IPS-NIHi11 (cell line): ENCODE measurements at places on chromosomes 6 and 20.

DNA sequence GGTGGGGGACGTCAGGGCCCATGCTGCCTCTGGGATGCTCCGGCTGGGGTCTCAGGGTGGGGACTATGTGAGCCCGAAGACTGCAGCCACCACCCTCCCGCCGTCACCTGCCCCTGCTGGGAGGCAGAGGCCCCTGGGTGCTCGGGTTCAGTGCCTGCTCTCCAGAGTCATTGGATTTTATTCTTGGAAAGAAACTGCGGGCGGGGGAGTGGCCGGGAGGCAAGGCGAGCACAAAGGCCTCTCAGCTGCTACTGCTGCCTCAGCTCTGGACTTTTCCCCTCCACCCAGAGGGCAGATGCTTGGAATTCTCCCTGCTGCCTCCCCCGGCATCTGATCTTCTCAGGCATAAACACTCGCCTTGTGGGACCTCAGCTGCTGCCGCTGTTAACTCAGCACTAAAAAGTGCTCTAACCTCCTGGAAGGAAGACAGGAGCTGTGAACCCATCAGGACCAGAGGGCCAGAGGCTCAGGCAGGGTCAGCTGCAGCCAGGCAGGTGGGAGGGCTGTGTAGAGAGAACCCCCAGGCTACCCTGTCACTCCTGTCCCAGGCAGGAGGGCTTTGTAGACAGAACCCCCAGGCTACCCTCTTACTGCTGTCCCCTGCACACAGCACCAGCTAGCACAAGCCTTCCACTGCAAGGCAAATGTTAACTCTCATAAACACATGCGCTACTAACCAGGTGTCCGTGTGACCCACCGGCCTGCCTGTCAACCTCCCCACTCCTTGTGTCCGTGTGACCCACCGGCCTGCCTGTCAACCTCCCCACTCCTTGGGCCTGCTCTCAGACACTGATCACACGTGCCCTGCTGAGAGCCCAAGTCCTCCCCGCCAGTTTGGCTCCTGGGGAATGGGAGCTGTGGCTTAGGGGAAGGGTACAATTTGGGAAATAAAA, 9.4 kb upstream of the FRMD1 start:
- peak; percentile 83 for DNase-seq

DNA sequence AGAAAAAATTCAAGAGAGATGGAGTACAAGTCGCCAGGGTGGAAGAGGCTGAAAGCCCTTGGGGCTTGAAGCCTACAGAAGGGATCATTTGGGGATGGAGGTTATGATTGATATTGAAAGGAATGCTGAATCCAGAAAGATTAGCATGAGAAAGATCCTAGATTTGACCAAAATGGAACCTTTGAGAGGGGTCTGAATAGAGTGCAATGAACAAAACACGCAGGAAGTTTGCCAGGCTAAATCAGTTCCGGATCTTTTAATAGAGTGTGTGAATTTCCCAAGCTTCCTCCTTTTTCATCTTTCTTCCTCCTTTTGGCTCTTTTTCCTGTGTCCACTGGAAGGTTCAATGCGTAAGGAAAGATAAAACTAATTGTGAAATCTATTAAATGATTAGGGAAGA, 15.3 kb downstream of the IPCEF1 start:
- no peak for DNase-seq

GRCh38 chr6:146909376-146909775, 294.8 kb upstream of the STXBP5 start:
- no peak for DNase-seq

DNA sequence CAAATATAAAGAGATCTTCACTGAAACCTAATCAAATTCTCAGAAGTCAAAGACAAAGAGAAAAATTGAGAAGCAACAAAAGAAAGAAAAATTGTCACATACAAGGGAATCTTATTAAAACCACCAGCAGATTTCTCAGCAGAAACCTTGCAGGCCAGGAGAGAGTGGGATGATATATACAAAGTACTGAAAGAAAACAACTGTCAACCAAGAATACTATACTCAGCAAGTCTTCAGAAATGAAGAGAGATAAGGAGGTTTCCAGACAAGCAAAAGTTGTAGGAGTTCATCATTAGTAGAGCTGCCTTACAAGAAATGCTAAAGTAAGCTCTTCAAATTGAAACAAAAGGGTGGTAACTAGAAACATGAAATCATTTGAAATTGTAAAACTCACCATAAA, 345.6 kb downstream of the MAFB start:
- DNase-seq, result no peak

GRCh38 chr6:131083687-131084086, 20.6 kb upstream of the EPB41L2 start:
- no peak for DNase-seq

DNA sequence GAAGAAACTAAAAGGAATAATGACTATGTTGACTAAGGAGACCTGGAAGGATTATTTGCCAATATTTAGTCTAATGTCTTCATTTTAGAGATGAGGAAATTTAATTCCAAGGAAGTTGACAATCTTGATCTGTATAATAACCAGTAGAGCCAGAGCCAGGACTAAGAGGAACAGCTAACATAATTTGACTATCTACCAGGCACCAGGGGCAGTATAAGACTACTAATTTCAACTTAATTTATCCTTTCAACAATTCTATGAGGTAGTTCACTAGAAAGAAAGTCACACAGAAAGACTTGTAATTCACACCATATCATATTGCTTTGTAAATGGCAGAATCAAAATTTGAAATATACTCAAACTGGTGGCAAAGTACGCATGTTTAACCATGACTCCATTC, 273.0 kb upstream of the STXBP5 start:
- no peak for DNase-seq

DNA sequence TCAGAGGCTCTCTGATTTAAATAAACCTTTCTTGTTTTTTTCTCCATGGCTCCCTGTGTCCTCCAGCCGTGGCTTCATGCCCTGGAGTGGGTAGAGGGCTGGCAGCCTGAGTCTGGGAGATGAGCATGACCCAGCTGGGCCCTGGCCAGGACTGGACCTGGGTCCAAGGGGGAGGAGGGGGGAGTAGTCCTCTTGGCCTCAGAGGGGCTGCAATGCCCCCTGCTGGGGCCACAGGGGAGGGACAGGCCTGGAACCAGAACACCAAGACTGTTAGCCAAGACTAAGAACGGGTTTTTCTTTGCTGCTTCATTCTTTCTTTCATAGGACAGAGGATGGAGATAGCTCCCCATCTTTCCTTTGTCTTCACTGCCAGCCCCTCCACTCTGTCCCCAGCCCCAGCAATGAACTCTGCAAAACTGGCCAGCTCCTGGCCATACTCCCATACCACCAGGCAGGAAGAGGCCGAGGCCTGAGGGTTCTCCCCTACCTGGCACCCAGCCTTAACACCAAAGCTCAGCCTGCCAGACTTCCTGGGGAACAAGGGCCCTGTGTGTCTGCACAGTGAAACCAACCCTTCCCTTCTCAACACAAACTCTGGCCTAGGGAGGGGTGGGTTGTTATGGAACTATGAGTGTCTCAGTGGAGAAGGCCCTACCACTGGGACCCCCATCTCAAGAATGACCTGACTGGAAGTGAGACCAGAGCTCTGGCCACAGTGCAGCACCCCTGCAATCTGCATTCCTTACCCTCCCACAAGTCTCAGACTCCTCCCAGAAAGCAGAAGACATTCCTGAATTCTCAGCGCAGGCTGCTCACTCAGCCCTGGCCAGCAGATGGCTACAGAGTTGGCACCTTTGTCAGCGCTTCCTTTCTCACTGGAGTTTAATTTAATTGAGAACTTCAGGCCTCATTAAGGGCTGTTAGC, 11.0 kb downstream of the SLC29A1 start:
- DNase-seq, result peak; percentile 73
